ENCODE measurements at places on chromosomes 3 and 15.
A peak's percentile ranks its signal among the peaks of the same experiment; 100 is the strongest.

GRCh38 chr3:61080737-61081445 lies 170.4 kb downstream of the FHIT start:
- DNase-seq, result no peak

DNA sequence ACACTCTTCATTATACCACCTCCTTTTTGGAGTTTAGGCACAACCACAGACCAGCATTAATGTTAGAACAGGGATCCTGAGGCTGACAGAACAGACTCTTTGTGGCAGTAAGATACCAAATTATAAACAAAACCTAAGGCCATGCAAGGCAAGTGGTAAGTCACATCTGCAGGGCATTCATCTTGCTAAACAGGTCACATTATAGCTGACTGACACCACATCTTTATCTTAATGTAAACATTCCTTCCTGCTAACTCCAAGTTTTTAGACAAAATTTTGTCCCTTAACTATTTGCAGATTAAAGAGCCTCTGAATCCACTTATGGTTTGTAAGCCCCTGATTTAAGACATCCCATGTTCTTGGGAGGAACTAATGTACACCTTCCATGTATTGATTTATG lies 500.6 kb downstream of the PYDC2 start:
- no peak for DNase-seq

DNA sequence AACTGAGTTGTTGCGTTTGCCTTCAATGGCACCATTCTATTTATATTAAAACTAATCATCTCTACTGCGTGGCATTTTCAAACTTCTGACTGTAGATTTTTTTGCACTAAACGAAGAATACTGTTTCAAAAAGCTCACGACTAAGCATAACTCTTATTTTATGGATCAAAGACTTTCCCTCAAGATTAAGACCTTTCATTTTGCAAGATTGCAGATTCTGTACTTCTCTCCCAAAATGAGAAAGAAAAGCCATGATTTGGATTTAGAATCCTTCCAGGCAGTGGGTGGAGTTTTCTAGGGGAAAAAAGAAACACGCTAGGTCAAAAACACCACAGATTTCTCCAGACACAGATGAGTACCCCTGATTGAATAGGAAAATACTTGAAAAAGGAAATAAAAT lies 617.2 kb upstream of the NR2F2 start:
- DNase-seq, result no peak

DNA sequence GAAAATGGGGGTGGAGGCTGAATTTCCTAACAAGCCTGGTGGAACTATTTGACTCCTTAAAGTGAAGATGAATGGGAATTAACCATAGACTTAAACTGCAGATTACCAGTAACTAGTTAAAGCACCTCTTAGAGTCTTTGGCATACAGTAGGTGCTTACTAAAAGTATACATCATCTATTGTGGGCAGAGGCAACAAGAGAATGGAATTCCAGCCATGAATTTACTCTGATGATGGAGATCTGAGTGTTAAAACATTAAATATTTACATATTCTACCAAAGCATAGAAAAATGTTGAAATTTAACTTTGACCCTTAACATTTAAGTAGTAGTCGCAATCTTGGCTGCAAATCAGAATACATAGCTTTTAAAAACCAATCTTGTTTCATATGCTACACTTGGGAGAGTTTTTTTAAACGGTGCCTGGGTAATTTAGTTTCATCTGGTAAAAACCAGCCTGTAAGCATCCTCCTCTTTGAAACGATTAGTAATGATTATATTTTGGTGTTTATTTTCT lies 5.2 kb downstream of the UBA5 start:
- no peak for DNase-seq

DNA sequence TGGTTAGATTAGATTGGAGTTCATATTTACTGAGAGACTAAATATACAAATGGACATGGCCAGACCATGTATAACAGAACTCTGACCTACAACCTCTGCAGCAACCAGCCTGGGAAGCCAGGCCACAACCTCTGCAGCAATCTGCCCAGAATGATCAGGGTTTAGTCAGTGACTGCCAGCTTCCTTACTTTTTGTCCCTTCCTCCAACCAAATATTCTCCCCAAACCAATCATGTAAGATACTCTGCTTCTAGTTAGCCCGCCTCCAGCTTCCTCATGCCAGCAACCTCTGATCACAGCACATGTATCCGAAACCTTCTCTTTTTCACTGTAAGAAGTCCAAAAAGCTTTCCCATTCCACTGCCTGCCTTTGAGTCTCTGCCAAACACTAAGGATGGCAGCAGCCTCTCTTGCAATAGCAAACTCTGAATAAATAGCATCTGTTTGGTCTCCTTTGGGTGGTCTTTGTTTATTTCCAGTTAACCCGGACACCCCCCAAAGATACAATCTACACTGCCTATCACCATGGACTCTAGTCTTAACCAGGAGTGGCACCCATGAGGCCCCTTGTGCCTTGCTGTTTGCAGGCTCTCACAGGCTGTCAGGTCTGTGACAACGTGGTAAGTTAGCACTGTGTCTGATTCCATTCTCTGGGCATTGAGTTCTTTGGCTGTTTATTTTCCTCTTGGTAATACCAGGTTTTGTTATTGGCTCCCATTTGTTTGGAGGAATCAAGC lies 102.2 kb downstream of the ERC2 start:
- DNase-seq, result no peak

DNA sequence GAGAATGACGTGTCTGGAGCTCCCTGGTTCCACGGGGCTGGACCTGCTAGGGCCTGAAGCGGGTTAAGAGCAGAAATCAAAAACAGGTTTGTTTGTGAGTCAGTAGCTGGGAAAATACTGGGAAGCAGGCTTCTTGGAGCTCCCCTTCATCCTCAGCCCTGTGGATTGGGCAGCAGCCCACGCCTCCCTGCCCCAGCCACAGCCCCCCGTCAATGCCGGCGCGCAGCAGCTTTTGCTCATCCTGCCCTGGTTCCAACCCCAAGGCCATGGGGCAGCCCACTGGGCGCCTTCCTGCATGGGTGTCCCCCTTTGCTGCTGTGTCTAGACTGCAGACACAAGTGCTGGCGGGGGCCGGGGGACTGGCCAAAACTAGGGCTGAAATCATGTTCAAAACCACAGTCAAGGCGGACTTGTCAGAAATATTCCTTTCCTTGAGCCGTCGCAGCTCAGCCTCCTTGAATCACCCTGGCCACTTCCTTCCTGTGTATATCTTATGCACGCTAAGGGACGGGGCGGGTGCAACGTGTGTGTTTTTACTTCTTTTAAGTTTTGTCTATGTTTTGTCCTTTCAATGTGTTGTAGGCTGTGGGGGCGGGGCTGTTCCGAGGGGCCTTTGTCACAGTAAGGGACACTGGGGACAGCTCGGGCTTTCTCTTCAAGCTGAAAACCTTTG lies 108.1 kb downstream of the KLF13 start:
- peak; percentile 65 for DNase-seq

GRCh38 chr3:12237912-12238650 lies 50.8 kb upstream of the PPARG start:
- no peak for DNase-seq

- DNase-seq, result no peak
Observed at GRCh38 chr3:45362758-45363157, 25.6 kb upstream of the LARS2 start.

DNA sequence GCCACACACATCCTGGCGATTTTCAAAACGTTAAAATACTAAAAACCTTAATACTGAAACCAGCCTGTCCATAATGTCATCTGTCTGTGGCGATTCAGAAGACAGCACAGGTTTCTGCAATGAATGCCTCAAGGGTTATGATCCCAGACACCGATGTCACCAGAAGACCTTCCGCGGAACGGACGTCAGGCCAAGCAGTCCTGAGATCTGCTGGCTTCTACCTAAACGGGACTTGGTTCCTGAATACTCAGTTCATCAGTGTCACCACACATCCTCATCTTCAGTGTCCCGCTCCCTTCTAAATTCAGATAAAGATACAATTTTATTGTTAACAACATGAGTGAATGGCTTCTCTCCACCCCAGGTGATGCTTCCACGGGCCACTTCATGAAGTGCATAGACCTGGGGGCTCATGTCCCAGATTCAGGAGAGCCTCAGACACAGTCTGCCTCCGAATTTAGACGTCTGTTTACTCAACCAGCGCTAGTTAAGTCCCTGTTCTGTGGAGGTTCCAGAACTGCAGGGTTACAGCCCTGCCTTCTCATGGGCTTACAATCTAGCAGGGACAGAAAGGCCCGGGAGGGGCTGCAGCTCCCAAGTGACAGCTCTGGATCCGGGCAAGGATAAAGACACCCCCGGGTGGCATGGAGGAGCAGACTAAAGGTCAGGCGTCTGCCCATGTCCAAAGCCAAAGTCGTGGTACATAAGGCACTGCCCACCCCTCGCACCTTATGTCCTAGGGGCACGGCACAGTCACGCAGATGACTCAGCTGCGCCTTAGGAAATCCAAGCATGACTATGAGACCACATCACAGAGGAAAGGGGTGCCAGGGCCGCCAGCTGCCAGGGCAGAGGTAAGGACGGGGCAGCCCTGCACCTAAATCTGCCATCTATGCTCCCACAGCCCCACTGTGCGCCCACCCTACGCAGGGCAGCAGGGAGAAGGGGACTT lies 75.9 kb downstream of the VGLL4 start:
- DNase-seq, result no peak

DNA sequence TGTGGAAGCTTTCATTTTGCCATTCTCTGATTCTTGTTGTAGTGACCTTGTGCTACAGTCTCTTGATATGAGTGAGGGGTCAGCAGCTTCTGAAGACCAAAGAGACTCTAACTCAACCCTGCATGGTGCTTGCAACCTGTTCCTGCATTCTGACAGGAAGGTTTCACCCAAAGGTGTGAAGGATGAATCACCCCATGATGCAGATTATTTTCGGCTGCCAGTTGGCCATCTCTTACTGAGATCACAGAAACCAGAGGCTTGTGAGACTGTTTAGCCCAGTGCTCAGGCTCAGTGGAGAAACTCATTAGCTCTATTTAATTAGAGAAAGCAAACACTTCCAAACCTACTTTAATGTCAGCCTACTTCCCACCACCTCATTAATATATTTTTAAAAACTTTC lies 29.2 kb upstream of the TPRG1 start:
- DNase-seq, result no peak

GRCh38 chr3:127412578-127413317 lies 124.9 kb upstream of the PRR20G start:
- no peak for DNase-seq

DNA sequence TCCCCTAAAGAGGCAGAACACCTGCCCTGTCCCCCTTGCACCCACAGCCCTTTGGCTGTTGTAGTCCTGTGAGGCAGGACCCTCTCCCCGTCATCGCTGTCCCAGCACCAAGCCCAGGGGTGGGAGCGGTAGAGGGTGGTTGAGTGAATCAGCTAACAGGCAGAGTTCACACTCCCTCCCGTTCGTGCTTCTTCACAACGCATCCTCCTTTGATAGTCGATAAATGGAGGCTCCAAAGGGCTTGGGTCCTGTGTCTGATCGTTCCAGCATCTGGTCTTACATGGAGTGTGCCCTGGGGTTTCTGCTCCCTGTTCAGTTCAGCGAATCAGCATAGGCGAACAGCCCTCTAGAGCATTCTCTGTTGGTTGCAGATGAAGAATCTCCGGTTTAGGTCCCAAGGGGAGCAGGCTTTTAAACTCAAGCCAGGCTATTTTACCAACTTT lies 820 bp upstream of the HMCES start:
- DNase-seq, result no peak

- no peak for DNase-seq
Observed at GRCh38 chr3:37295925-37296324, 121.5 kb upstream of the LRRFIP2 start.

GRCh38 chr3:174089592-174089991 lies 692.0 kb downstream of the NLGN1 start:
- no peak for DNase-seq

- DNase-seq, result no peak
Observed at GRCh38 chr3:43874290-43874689, 183.6 kb downstream of the ABHD5 start.

All from activated naive CD8-positive, alpha-beta T cell treated with anti-CD3 and anti-CD28 coated beads, Interleukin-2, amount 50 U/mL, for 16 hours (primary cell).